ENCODE measurements at places on chromosomes 2 and 18.

GRCh38 chr2:99662761-99663341 lies 173.0 kb upstream of the REV1 start:
- DNase-seq = no peak

GRCh38 chr2:202148515-202149154 lies 75.6 kb downstream of the KIAA2012 start:
- DNase-seq = no peak

DNA sequence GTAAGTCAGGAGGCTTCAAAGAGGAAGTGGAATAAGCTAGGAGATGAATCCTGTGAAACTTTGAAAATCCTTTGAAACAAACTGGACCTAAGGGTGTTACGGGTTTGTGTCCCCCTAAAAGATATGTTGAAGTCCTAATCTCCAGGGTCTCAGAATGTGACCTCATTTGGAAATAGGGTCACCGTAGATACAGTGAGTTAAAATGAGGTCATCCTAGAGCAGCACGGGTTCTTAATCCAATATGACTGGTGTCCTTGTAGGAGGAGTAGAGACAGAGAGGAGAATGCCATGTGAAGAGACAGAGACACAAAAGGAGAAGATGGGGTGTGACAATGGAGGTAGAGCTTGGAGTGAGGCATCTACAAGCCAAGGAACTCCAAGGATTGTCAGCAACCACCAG lies 26.9 kb upstream of the NEB start:
- DNase-seq = no peak

- DNase-seq = no peak
Measured at GRCh38 chr2:206642075-206643025, at the start of gene FAM237A. Gene FAM237A, plus strand, starts transcription at chr2:206642487. Its CDS starts 1,750 bp downstream, at chr2:206644237.

- no peak for DNase-seq
Measured at GRCh38 chr2:22822835-22823234, 562.1 kb upstream of the KLHL29 start.

DNA sequence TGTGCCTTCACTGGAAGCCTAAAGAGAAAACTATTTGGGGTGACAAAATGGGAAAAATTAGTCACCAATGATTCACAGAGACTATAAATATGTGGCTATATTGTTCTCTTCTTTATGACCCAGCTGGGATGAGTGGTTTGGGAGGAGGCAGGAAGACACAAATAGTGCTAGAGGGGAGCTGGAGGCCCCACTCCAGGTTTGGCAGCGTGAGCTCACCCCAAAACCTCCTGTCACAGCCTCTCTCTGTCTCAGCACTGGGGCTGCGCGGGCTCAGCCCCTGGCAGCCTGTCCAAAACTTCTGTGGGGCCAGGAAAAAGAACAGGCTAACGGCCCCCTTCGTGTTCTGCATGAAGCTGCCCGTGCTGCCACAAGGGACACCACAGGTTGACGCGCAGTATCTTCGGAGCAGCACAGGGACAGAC lies 73.2 kb upstream of the LCLAT1 start:
- DNase-seq = no peak

DNA sequence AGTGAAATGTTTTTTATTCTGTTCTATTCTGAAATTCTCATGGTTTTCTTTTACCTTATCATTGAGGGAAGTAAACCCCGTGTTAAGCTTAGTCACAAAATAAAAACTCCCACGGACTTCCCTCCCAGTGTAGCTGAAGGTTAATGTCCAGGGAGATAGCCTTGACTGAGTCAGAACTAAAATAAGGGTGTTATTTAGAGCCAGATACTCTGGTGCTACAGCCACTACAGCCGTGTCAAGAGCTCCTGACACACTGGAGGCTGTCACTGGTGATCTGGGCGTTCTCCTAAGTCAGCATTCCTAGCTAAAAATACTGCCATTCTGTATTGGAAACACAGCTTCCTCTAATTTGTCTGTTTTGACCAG lies 82.0 kb upstream of the RANBP2 start:
- DNase-seq = no peak

GRCh38 chr2:9360701-9361100 lies 62.6 kb downstream of the ITGB1BP1 start:
- DNase-seq = no peak

GRCh38 chr2:204706939-204707338 lies 161.7 kb downstream of the PARD3B start:
- DNase-seq = no peak

DNA sequence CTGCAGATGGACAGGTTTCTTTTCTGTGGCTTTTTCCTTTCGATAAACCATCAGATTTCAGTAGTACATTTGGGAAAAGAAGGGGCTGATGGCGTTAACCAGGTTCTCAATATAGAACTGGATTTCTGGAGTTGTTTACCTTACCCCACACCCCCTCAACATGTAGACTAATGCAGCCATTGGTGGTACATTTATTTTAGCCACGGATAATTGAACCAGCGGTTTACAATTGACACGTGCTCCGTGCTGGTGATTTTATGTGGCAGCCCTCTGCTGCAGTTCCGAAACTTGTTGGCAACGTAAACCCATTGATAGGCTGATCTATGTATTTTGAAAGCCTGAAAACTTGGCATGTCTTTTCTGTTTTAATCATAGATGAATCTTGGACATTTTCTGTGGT lies 5.4 kb downstream of the SOX11 start:
- no peak for DNase-seq

DNA sequence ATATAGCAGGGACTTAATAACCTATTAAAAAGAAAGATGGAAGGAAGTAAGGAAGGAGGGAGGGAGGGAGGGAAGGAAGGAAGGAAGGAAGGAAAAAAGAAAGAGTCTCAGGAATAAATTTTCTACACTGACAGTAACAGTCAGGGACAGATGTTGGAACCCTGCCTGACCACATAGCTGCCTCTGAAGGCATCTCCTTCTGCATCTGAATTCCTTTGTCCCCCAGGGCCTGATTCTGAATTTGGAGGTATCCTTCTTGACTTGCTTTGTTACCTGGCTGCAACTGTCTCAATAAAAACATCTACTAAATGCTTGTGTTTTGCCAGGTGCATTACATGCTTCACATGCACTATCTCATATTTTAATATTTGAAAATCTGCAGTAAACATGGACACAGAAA lies 17.4 kb upstream of the LRATD1 start:
- DNase-seq = no peak

- no peak for DNase-seq
Measured at GRCh38 chr2:43941966-43942365, 53.8 kb downstream of the LRPPRC start.

DNA sequence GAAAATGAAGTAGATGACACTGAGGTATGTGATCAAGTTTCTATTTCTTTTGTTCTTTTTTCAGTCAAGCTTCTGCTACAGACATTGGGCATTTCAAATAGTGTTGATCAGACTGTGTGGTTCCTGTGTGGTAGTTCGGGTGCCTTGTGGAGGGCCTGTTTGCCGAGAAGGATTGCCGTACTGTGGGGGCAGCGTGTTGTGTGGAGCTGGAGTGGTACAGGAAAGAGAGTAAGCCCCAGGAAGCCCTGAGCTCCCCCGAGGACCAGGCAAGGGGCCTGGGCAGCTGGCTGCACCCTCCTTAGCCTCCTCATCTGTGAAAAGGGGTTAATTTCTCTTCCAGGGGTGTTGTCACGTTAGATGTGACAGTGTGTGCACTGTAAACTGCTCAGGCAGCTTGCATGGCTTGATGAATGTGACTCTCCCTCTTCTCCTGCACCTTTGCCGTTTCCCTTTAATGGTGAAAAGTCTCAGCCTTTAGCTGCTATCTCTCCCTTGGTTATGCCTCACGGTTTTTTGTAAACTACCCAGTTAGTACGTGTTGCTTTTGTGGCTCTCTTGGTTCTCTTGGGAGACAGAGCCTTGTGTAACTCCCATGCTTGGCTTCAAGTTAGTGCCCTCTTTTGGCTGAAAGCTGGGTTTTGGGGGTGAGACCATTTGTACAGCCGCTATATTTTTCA lies 19.5 kb downstream of the C2orf74 start:
- DNase-seq = no peak

DNA sequence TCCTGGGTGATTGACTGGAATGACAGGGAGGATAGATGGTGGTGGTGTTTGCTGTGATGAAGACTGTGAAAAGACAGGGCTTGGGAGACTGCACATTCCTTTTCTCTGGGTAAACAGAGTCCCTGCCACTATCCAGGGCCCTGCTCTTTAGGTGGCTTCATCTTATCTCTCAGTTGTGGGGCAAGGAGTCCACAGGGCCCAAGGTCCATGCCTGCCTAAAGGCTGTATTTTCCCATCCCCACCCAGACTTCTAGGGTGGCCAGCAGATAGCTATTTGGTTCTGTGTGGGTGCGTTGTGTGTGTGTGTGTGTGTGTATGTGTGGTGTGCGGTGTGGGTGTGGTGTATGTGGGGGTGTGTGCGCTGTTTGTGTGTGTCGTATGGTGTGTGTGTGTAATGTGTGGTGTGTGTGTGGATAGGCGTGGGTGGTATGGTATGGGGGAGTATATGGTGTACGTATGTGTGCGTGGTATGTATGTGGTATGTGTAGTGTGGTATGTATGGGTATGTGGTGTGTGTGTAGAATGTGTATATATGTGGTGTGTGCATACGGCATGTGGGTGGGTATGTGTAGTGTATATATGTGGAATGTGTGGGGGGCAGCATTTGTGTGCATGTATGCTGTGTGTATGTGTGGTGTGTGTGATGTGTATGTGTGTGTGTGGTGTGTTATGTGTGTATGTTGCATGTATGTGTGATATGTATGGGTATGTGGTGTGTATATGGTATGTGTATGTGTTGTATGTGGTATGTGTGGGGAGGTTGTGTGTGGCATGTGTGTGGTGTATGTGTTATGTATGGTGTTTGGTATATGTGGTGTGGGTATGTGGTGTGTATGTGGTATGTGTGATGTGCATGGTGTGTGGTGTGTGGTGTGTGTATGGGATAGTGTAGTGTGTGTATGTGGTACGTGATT lies 10.5 kb upstream of the XRCC5 start:
- no peak for DNase-seq

DNA sequence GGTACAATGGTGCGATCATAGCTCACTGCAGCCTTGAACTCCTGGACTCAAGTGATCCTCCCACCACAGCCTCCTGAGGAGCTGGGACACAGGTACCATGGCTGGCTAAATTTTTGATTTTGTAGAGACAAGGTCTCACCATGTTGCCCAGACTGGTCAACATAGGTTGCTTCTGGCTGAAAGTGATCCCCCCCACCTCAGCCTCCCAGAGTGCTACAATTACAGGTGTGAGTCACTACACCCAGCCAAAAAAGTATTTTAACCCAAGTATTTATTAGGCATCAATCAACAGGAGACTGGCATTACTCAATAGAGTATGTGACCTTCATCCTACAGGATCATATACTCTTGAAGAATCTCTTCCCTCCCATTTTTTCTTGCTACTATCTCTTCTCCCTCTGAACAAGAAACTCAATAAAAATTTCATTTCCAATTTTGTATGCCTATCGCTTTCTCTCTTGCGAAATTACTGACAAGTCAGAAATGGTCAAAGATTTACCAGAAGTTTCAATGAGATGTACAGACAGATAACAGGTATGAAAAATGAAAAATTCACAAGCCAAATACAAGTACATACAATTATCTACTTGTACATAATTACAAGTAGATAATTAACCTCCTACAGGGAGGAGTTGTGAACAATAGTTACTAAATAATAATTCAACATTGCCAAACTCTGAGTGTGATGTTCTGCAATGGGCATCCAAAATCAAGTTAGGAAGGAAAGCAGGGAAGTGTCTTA lies 34.9 kb upstream of the CCNT2 start:
- no peak for DNase-seq

GRCh38 chr2:160679686-160680085 lies 186.1 kb upstream of the RBMS1 start:
- no peak for DNase-seq

DNA sequence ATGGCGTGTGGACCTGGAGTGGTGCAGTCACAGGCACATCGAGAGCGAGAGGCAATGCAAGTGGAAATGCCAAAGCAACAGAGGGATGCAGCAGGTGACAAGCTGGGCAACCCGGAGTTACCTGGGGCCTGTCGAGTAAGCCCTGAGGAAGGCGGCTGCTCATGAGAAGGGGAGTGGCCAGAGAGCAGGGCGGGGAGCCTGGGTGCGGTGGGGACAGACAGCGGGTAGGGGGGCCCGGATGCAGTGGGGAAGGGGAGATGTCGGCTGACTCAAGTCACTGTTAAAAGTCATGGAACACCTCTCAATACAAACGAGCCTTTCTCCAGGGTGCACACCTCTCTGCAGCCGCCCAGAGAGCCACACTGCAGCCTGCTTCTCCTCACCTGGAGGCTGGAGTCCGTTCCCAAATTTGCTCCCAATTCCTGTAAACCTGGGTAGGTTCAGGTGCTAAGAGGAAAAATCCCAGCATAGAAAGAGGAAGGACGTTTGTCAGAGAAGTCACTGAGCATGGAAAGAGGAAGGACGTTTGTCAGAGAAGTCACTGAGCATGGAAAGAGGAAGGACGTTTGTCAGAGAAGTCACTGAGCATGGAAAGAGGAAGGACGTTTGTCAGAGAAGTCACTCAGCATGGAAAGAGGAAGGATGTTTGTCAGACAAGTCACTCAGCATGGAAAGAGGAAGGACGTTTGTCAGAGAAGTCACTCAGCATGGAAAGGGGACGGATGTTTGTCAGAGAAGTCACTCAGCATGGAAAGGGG lies 71.7 kb upstream of the TWIST2 start:
- no peak for DNase-seq

DNA sequence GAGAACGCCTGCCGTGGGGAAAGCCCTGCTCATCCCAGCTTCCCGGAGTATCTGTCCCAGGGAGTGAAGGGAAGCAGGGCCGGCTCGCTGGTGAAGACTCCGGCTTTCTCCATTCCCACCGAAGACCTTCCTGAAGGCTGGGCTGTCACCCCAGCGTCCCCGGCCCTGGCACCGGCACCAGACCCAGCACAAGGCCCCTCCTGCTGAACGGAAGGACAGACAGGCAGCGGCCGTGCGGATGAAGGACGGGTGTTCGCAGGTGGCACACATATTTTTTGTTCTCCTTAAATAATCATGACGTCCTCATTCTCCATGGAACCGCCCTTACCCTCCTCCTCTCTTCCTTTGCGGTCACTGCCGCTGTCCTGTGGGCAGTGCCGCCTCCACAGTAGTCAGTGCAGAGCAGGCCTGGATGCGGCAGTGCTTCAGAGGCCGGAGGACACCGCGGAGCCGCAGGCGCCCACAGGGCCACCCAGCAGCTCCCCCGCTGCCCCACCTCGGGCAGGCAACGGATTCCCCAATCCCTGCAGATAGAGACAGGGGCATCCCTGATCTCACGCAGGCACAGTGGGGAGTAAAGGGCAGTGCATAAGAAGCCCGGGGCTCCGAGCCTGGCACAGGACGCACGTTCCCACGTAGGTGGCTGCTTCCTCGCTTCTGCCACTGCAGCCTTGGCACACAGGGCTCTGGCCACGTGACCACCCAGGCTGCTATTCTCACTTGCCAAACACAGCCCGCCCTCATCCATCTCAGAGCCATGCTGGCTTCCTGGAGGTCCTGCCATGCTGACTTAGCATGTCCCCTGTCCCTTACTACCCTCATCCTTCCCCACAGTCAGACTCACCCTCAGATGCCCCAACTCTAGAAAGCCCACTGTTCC lies 229.7 kb downstream of the EIPR1 start:
- no peak for DNase-seq

GRCh38 chr18:10351858-10352257 lies 102.6 kb upstream of the APCDD1 start:
- DNase-seq = no peak

All from esophagus squamous epithelium (tissue), 5 donors.